Left forelimb (tissue), 1 donor: ENCODE measurements at places on chromosomes 12 and 14.

GRCh38 chr14:25132732-25133422 is 82.9 kb upstream of the STXBP6 start:
- DNase-seq: no peak

- DNase-seq: peak; percentile 34
These were observed 163.4 kb upstream of the RTL1 start for GRCh38 chr14:101066826-101067510.

GRCh38 chr12:115752156-115752555 is 525.3 kb downstream of the MED13L start:
- DNase-seq: no peak

DNA sequence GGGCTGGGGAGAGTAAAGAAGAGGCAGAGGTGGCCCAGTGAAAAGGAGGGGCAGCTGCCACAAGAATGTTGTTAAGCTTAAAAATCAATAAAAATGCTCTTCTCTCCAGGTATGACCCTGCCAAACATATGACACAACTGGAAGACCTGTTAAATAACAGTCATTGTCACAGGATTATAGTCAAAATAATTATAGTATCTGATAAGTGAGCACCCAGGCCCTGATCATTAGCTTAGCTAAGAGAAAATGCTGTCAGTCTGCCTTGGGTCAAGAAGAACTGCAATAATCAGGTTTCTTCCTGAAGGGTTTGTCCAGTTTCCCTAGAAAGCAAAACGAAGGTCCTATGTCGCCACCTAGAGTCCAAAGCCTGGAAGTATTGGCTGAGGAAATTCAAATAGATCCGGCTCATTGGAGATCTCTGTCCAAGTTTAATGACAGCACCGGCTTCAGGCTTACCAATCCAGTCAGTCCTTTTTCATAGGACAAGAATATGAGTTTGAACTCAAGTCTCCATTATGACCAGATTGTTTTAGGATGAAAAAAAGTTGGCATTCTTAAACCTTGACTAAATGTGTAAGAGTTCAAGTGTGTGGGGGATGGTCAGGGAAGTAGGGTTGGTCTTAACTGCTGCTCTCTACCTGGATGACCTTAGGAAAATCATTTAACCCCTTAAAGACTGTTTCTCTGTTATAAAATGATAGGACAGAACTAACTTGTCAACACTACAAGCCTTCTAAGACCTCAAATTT is 22.5 kb upstream of the NKX2-8 start:
- no peak for DNase-seq

GRCh38 chr12:97552410-97553121 is 90.0 kb downstream of the RMST start:
- DNase-seq: no peak

GRCh38 chr12:1367331-1368291 is 226.8 kb downstream of the FBXL14 start:
- no peak for DNase-seq

- no peak for DNase-seq
These were observed 16.0 kb upstream of the RNASE10 start for GRCh38 chr14:20489093-20489994.

GRCh38 chr12:124109760-124110159 is 136.7 kb downstream of the ZNF664 start:
- DNase-seq: no peak

DNA sequence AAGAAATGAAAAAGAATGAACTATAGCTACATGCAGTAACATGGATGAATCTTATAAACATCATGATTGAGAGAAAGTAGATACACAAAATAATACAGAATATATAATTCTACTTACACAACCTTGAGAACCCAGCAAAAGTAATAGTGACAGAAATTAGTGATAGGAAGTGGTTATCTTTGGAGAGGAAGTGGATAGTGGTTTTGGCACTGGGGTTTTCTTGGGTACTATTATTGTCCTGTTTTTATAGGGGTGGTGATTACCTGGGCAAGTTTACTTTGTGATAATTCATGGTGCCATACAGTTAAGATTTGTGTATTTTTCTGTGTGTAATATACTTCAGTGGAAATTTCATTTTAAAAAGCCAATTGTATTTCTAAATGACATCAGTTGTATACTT is 352.7 kb downstream of the AEBP2 start:
- DNase-seq: no peak

GRCh38 chr14:103179094-103179493 is 55.8 kb downstream of the TNFAIP2 start:
- no peak for DNase-seq

- DNase-seq: no peak
These were observed 125.7 kb upstream of the TRHDE start for GRCh38 chr12:72146495-72146894.

DNA sequence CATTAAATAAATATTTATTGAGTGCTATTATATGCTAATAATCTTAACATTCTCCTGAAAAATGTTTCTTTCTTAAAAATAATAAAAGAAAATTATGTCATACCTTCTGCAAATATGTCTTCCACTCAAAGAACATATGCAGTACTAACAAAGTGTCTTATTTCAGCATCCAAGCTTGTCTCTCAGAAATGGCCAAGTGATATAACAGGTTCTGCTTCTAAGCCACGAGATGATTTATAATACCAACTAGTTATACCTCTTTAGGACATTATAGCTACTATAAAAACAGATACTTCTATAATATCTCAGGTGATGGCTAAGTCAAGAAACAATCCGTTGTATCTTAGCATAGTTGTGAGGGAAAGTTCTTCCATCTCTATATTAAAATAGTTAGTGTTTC is 128.1 kb upstream of the ARID2 start:
- DNase-seq: no peak

DNA sequence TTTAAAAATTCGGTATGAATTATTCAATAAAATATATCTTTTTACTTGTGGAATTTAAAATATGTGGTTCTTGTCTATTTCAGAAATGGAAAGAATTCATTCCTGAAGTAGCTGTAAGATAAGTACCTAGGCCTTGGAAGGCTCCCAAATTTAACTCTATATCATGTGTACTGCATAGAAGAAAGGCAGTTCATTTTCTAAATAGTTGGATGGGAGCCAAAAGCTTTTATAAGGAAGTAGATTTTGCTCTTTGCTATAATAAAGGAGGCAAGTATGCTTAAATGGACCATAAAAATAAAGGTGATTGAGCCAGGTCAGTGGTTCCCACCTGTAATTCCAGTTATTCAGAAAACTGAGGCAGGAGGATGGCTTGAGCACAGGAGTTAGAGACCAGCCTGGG is 187.5 kb downstream of the ATXN7L3B start:
- DNase-seq: no peak

DNA sequence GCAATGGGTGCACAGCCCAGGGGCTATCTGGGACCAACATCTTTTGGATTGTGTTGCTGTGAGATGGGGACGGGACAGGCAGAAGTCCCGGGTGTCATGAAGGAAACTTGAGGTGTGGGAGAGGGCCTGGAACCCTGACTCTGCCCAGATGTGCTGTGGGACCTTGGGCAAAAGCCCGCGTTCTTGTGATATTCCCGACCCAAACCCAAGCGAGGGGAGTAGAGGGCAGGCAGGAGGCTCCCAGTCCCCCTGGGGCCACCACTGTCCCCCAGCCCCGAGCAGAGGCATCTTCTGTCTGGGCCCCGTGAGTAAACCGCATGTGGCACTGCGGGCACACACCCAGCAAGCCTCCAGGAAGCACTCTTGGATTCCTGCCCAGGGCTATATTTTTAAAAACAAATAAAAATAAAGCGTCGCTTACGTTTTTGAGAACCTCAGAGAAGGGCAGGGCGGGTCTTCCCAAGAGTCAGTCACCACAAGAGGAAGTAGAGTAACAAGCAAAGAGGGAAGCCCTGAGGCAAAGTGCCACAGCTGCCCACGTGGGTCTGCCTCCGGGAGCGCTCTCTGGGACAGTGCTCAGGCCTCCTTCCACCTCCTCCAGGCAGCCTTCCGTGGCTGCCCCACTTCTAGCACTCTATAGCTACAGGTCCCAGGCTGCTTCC is 39.5 kb downstream of the BEGAIN start:
- no peak for DNase-seq

DNA sequence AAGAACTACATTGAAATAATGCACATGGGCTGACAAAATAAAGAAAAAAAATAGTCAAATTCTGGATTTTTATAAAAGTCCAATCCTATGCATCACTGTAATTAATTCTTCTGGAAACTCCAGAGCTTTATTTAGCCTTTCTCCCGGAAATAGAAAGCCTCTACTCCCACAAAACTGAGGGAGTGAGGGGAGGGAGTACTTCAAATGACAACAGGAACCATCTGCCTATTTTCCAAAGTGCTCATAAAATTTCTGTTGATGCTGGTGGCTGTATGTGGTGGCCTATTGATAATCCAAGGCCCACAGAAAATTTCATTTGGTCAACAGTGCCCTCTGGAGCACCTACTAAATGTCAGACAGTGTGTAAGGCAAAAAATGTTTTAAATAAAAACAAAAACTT is 64.6 kb downstream of the KIF21A start:
- DNase-seq: no peak

DNA sequence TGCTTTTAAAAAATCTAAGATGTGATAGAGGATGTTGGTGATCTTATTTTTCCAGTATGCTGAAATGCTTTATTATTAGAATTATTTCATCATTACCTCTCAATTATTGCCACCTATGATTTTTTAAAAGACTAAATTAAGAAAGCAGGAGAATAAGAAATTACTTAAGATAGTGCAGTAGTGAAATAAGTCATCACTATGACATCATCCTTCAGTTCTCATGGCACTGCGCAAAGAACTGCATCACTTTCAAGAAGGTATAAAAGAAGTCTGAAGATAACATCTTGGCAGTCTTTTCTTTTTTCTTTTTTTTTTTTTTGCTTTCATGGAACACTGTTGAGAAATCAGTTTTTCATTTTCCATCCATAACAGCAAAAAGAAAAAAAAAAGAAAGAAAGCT is 24.4 kb downstream of the NT5DC3 start:
- no peak for DNase-seq

- no peak for DNase-seq
These were observed 2.1 kb upstream of the IL23A start for GRCh38 chr12:56336361-56337167.

GRCh38 chr14:91125271-91125660 is 11.4 kb downstream of the DGLUCY start:
- DNase-seq: no peak

DNA sequence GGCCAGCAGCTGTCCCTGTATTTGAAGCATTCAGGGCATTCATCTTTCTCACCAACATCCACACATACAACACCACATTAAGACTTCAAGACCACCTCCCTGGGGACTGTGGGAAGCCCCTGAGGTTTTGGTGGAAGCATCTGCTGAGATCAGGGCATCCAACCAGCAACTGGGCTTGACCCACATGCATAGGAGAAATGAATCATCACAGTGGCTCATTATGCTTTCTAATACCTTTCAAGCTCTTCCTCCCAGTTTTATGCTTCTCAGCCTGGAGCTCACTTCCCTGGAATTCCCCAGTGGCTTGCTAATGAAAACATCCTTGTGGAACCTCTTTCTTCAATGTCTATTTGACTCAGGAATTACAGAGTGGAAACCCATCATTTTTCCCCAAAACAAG is 21.4 kb upstream of the CMKLR1 start:
- no peak for DNase-seq

GRCh38 chr14:24080142-24080530 is 8.8 kb downstream of the CPNE6 start:
- no peak for DNase-seq

DNA sequence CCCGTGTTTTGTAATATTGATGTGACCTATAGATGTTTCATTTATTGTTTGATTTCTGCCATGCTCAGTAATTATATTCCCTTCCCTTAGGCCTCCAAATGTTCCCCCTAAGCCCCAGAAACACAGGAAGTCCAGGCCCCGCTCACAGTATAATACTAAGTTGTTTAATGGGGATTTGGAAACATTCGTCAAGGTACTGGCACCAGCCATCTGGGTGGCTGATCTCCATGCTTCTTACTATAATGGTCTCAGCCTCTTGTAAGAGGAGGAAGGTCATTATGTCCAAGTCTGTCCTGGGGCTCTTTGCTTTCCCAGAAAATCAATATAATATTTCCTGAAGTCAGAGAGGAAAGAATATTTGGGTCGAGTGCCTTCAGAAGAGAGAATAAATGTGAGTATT is 130.9 kb downstream of the KICS2 start:
- DNase-seq: no peak

DNA sequence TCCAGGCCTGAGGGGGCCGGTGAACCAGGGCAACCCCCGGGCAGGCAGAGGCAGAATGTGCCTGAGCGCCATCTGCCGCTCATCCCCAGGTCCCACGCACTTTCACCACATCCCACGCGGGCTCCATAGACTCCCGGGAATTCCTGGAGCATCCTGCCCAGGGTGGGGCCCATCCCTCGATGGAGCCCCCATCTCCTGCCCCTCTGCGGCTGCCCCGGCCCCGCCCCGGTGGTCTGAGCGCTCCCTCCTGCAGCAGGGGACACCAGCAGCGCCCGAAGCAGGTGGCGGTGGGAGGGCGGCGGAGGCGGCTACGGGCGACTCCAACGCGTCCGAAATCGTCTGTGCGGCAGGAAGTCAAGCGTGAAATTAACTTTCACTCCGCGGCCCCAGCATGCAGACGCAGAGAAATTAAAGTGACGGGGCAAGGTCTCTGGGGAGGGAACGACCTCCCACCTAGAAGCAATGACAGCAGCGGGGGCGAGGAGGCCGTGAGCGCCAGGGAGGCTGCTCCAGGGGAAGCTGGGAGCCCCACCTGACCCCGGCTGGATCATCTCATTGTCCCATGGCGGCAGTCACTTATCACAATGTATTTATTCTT is 122.2 kb downstream of the NCOR2 start:
- DNase-seq: no peak

DNA sequence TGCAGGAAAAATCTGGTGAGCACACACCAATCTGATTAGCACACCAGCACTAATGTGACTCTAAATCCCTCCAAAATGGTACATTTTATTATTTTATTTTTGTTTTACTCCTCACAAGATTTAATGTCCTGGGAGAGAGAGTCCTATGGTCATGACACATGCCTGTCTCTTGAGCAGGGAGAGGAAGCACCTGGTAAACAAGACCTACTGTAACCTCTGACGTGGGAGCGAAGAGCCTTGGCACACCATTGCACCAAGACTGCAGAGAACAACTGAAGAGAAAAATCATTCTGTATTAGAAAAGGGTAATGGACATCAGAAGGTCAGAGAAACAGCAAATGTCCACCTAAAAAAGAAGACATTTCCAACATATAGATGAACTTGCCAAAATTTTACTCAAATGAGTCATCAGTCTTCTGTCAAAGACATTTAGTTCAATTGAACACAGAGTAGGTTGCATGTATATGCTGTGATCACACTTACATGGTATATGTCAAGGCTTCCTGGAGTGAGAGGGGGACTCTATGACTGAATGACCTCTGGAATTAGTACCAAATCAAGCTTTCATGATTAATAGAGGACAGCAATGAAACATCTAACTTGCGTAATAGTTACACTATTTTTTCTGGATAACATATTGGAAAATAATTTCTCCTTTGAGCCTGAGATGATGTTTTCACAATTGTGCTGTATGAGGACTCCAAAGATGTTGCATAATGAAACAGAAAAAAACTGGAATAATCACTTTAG is 186.9 kb upstream of the FLRT2 start:
- no peak for DNase-seq

GRCh38 chr12:50088577-50089335 is 3.6 kb downstream of the SMARCD1 start:
- no peak for DNase-seq

- DNase-seq: no peak
These were observed 3.2 kb upstream of the CRIP1 start for GRCh38 chr14:105483300-105484068.

GRCh38 chr14:63938198-63939005 is 85.6 kb downstream of the SYNE2 start:
- DNase-seq: no peak
